CD4-positive, alpha-beta memory T cell (primary cell): ENCODE measurements at places on chromosomes 3 and 15. TPM values are rescaled to one million over a fixed set of nuclear protein-coding genes. Genes with fewer than 3 reads are reported as not detected.

CELF6 gene
- total RNA-seq = 2.6 TPM

DNA sequence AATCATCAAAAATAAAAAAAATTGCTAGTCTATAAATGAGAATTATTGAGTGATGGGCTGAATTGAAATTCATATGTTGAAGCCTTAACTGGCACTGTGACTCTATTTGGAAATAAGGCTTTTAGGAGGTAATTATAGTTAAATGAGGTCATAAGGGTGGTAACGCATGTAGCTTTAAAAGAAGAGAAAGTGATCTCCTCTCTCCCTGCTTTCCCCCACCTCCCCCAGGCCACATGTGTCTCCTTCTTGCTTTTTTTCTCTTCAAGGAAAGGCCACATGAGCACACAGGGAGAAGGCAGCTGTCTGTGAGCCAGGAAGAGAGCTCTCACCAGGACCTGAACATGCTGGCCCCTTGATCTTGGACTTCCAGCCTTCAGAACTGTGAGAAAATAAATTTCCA, 48.2 kb upstream of the ARPP19 start:
- peaks cover 12% of the 10 kb centered on the region for H3K36me3 ChIP-seq
- no peaks in the 10 kb centered on the region for H3K27me3 ChIP-seq
- DNase-seq = no peak
- no peak overlapping the region for H3K27ac ChIP-seq
- no peak overlapping the region for H3K4me3 ChIP-seq

DNA sequence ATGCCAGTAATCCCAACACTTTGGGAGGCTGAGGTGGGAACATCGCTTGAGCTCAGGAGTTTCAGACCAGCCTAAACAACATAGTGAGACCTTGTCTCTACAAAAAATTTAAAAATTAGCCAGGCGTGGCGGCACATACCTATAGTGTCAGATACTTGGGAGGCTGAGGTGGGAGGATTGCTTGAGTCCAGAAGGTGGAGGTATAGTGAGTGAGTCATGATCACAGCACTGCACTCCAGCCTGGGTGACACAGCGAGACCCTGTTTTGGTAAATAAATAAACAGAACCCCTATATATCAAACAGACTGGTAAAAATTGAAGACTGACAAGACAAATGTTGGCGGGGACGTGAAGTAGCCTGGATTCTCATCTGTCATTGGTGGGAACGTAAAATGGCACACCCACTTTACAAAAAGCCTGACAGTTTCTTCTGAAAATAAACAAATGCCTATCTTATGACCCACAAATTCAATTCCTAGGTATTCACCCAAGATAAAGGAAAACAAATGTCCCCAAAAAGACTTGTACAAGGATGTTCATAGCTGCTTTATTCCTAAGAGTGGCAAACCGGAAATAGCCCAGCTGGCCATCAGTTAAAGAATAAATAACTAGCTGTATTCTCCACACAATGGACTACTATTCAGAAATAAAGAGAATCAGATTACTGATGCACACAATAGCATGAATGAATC, 47.0 kb upstream of the GK5 start:
- no peak overlapping the region for H3K27ac ChIP-seq
- H3K4me3 ChIP-seq = no peak overlapping the region
- peaks cover 31% of the 10 kb centered on the region for H3K4me1 ChIP-seq
- no peaks in the 10 kb centered on the region for H3K27me3 ChIP-seq
- no peaks in the 10 kb centered on the region for H3K36me3 ChIP-seq

DNA sequence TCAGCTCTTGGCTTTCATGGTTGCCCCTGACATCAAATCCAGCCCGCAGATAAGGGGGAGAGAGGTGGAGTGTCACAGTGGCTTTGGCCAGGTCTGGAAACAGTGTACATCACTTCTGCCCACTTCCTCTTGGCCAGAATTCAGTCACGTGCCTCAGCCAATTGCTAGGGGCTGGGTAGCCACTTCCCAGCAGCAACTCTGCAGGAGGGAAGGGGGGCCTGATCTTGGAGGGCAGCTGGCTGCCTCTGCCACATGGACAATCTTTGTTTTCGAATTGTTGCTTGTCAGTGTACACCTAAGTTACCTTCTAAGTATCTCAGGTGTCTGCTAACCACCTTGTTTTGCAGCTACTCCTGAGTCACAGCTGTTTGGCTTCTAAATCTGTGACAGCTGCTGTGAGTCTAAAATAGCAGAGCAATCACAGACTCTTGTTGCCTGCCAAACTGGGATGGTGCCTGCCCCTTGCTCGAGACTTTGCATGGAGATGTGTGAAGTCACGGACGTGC, 41.0 kb upstream of the LIMD1 start:
- no peaks in the 10 kb centered on the region for H3K27me3 ChIP-seq
- H3K36me3 ChIP-seq = no peaks in the 10 kb centered on the region
- no peaks in the 10 kb centered on the region for H3K4me1 ChIP-seq
- DNase-seq = no peak
- H3K27ac ChIP-seq = no peak overlapping the region

GRCh38 chr3:171115667-171116066, 89.1 kb upstream of the SLC2A2 start:
- H3K36me3 ChIP-seq = peaks cover 13% of the 10 kb centered on the region
- no peaks in the 10 kb centered on the region for H3K4me1 ChIP-seq
- no peak overlapping the region for H3K27ac ChIP-seq
- no peak for DNase-seq
- no peaks in the 10 kb centered on the region for H3K27me3 ChIP-seq

- no peaks in the 10 kb centered on the region for H3K4me1 ChIP-seq
- H3K36me3 ChIP-seq = no peaks in the 10 kb centered on the region
- H3K27me3 ChIP-seq = no peaks in the 10 kb centered on the region
- no peak overlapping the region for H3K4me3 ChIP-seq
- no peak for DNase-seq
- no peak overlapping the region for H3K27ac ChIP-seq
Observed at GRCh38 chr3:69558912-69559311, 173.0 kb upstream of the FRMD4B start.

GRCh38 chr15:44092221-44092620, 102.8 kb downstream of the FRMD5 start:
- H3K4me3 ChIP-seq = no peak overlapping the region
- no peaks in the 10 kb centered on the region for H3K4me1 ChIP-seq
- H3K27ac ChIP-seq = no peak overlapping the region
- H3K27me3 ChIP-seq = no peaks in the 10 kb centered on the region
- no peaks in the 10 kb centered on the region for H3K36me3 ChIP-seq

- no peaks in the 10 kb centered on the region for H3K36me3 ChIP-seq
- H3K27me3 ChIP-seq = no peaks in the 10 kb centered on the region
- no peak overlapping the region for H3K27ac ChIP-seq
- no peaks in the 10 kb centered on the region for H3K4me1 ChIP-seq
- DNase-seq = no peak
- H3K4me3 ChIP-seq = no peak overlapping the region
Observed at GRCh38 chr15:66649235-66649984, 52.6 kb upstream of the SMAD6 start.

AGBL1 gene
- total RNA-seq = not detected

- H3K36me3 ChIP-seq = no peaks in the 10 kb centered on the region
- no peak for DNase-seq
- no peak overlapping the region for H3K4me3 ChIP-seq
- no peak overlapping the region for H3K27ac ChIP-seq
Observed at GRCh38 chr3:122918576-122919290, 108.8 kb downstream of the SEMA5B start.

- no peaks in the 10 kb centered on the region for H3K27me3 ChIP-seq
- no peak for DNase-seq
- peak overlapping the region; percentile 49 for H3K27ac ChIP-seq
- H3K36me3 ChIP-seq = no peaks in the 10 kb centered on the region
Observed at GRCh38 chr3:50317300-50317699, 5.2 kb downstream of the HYAL2 start.

- no peaks in the 10 kb centered on the region for H3K4me1 ChIP-seq
- H3K27me3 ChIP-seq = no peaks in the 10 kb centered on the region
- peak; percentile 14 for DNase-seq
- H3K27ac ChIP-seq = no peak overlapping the region
- no peaks in the 10 kb centered on the region for H3K36me3 ChIP-seq
Observed at GRCh38 chr15:71443538-71443937, 328.3 kb downstream of the THSD4 start.

GRCh38 chr3:185423178-185423577, 60.2 kb downstream of the MAP3K13 start:
- H3K27me3 ChIP-seq = no peaks in the 10 kb centered on the region
- H3K4me3 ChIP-seq = no peak overlapping the region
- no peaks in the 10 kb centered on the region for H3K36me3 ChIP-seq
- H3K27ac ChIP-seq = no peak overlapping the region

- no peaks in the 10 kb centered on the region for H3K27me3 ChIP-seq
- H3K4me1 ChIP-seq = no peaks in the 10 kb centered on the region
- no peak overlapping the region for H3K27ac ChIP-seq
- no peak for DNase-seq
Observed at GRCh38 chr15:49467746-49468480, 44.9 kb downstream of the FGF7 start.

SCN11A gene
- total RNA-seq = 0.08 TPM

HRG gene
- total RNA-seq = not detected

DNA sequence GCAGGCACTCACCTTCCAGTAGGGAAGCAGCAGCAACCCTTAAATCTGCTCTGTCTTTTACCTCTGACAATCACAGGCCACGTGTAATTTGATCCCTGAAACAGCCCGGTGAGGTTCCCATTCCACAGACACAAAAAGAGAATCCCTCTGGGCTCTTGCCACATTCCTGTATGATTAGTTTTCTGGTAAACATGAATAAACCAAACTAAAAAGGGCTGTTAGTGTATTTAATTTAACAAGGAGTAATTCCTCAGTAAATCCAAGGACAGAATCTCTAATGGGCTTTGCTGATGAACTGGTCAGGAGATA, 186.9 kb downstream of the FAM43A start:
- no peaks in the 10 kb centered on the region for H3K27me3 ChIP-seq
- H3K27ac ChIP-seq = no peak overlapping the region
- DNase-seq = no peak
- H3K36me3 ChIP-seq = no peaks in the 10 kb centered on the region

PPP1R14D gene
- not detected for total RNA-seq

DNA sequence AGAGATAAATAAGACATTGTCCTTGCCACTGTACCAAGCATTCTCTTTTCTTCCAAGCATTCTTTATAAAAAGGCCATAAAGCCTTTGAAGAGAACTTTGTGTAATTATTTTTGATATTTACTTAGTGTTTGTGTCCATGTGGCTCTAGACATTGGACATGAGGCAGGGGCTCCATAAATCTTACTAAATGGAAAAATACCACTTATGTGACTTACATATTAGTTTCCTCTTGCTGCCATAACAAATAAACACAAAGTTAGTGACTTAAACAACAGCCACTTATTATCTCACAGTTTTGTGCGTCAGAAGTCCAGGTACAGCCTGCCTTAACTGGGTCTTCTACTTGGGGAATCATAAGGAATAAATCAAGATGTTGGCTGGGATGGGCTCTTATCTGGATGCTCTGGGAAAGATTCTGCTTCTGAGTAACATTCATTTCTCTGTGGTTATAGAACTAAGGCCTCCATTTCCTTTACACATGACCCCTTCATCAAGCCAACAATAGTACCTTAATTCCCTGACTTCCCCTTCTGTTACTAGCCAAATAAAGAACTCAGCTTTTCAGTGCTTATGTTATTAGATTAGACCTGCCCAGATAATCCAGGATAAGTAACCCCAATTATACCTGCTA, 59.9 kb upstream of the COL8A1 start:
- H3K27me3 ChIP-seq = no peaks in the 10 kb centered on the region
- no peak overlapping the region for H3K4me3 ChIP-seq
- no peaks in the 10 kb centered on the region for H3K4me1 ChIP-seq
- H3K36me3 ChIP-seq = no peaks in the 10 kb centered on the region
- no peak for DNase-seq
- H3K27ac ChIP-seq = no peak overlapping the region

GRCh38 chr3:146161663-146162002, 649 bp upstream of the PLOD2 start:
- no peaks in the 10 kb centered on the region for H3K4me1 ChIP-seq
- no peaks in the 10 kb centered on the region for H3K36me3 ChIP-seq
- H3K27me3 ChIP-seq = peaks cover 4% of the 10 kb centered on the region
- no peak overlapping the region for H3K27ac ChIP-seq

- DNase-seq = no peak
- H3K27me3 ChIP-seq = no peaks in the 10 kb centered on the region
- H3K4me1 ChIP-seq = no peaks in the 10 kb centered on the region
Observed at GRCh38 chr3:101074518-101074917, 81.3 kb upstream of the ABI3BP start.

- H3K27ac ChIP-seq = no peak overlapping the region
- no peaks in the 10 kb centered on the region for H3K36me3 ChIP-seq
- H3K27me3 ChIP-seq = peaks cover 40% of the 10 kb centered on the region
- H3K4me3 ChIP-seq = no peak overlapping the region
Observed at GRCh38 chr3:128481438-128481942, 11.5 kb downstream of the GATA2 start.

DNA sequence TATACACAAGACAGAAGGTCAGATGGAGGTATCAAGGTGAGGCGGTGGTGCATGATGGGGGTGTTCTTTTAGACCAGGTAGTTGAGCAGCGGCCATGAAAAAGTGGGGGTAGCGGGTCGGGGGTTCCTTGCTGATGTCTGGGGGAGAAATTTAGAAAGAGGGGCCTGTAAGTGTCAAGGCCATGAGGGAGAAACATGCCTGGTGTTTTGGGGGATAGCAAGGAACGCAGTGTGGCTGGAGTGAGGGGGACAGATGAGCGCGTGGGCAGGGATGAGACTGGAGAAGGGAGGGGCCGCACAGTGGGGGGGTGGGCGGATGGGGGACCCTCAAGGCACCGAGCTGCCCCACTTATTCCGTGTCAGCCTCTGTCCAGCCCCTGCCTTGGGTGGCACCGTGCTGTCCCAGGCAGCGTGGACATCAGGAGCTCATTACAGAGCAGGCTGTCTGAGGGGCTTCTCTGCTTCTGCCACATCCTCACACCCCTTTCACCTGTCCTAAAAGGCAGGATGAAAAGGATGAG, 143.3 kb downstream of the SMAD6 start:
- H3K36me3 ChIP-seq = no peaks in the 10 kb centered on the region
- H3K27ac ChIP-seq = no peak overlapping the region
- no peak for DNase-seq
- H3K4me3 ChIP-seq = no peak overlapping the region
- H3K4me1 ChIP-seq = no peaks in the 10 kb centered on the region
- H3K27me3 ChIP-seq = peaks cover 7% of the 10 kb centered on the region

DNA sequence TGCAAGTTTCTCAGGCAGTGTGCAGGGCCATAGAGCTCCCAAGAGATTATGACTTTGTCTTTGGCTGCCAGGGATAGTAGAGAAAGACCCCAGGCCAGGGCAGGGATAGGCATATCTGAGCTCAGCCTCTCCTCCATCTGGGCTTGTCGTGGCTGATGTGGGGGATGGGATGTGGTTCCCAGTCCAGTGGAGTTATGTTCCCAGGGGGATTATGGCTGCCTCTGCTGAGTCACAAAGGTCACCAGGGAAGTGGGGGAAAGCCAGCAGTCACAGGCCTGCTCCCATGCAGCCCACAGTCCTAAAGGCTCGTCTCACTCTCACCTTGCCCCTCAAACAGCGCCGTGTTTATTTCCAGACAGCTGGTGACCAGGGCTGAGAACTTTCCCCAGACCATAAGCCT, 354.9 kb downstream of the SI start:
- no peak overlapping the region for H3K27ac ChIP-seq
- H3K4me1 ChIP-seq = no peaks in the 10 kb centered on the region
- H3K4me3 ChIP-seq = no peak overlapping the region
- no peaks in the 10 kb centered on the region for H3K36me3 ChIP-seq

- H3K27me3 ChIP-seq = no peaks in the 10 kb centered on the region
- H3K27ac ChIP-seq = no peak overlapping the region
- no peak overlapping the region for H3K4me3 ChIP-seq
- H3K36me3 ChIP-seq = no peaks in the 10 kb centered on the region
Observed at GRCh38 chr3:54531741-54532140, 396.1 kb downstream of the LRTM1 start.
